ENCODE measurements at places on chromosomes 11 and 22.

- no peak for DNase-seq
These were observed 205.7 kb upstream of the NAV2 start for GRCh38 chr11:19506816-19507486.

- DNase-seq = peak; percentile 68
These were observed 1.7 kb downstream of the ADAMTS15 start for GRCh38 chr11:130449996-130450769.

- DNase-seq = no peak
These were observed 107.1 kb downstream of the GAB2 start for GRCh38 chr11:78310500-78310909.

DNA sequence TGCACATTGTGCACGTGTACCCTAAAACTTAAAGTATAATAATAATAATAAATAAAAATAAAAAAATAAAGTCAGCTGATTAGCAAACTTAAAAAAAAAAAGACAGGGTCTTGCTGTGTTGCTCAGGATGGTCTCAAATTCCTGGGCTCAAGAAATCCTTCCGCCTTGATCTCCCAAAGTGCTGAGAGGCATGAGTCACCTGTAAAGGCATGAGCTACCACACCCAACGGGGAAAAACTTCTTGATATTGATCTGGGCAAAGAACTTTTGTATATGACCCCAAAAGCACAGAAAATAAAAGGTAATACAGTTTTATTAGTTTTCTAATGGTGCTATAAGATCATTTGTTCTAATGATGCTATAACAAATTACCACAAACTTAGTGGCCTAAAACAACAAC, 46.1 kb downstream of the ENTHD1 start:
- no peak for DNase-seq

GRCh38 chr11:57290288-57290687, 34.5 kb downstream of the TNKS1BP1 start:
- DNase-seq = peak; percentile 39

- DNase-seq = no peak
These were observed 59.2 kb downstream of the MYO7A start for GRCh38 chr11:77187111-77187750.

DNA sequence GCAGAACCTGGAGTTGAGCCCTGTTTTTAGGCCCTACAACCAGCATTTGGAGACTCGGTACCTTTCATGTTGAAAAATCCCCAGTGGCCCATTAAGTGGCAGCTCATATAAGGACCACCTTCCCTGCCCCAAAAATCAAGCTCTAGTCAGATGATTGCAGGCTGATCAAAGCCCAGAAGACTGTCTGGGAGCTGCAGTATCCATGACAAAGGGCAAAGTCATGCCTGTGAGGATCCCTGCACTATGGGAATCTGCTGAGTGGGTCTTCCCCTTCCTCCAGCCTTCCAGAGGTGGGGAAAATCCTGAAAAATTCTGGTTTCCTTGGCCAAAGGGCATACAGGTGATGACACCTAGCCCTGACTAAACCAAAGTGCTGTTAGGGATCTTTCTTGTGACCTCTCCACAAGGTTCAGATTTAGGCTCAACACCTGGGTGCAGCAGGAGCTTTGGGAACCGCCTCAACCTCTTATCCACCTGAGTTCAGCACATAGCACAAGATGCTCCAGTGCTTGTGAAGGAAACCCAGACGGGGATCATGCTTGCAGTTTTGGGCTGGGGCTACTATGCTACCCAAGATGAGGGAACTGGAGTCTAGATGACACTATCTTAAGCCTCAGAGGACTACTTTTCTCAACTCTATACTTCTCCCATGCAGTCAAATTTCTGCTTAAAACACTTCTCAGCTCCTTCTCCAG, 1.2 kb upstream of the TRIM3 start:
- peak; percentile 16 for DNase-seq

GRCh38 chr22:43100225-43100624, 10.3 kb upstream of the BIK start:
- DNase-seq = peak; percentile 65

DNA sequence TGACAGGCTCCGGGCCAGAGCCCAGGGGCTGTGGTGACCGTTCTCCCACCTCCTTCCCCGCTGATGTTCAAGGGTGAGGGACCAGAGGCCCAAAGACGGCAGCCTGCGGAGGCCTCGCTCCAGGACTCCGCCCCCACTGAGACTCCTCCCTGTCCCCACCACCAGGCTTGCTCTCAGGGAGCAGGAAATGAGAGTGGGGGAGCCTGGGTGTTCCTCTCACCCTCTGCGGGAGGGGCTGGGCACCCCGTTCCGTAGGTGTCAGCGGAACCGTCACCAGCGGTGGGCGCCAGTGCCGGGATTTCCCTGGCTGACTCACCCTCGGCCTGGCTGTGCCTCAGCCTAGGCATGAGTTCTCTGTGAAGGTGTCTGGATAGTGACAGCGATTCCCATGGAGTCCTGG, 15.7 kb downstream of the DAGLA start:
- peak; percentile 83 for DNase-seq

DNA sequence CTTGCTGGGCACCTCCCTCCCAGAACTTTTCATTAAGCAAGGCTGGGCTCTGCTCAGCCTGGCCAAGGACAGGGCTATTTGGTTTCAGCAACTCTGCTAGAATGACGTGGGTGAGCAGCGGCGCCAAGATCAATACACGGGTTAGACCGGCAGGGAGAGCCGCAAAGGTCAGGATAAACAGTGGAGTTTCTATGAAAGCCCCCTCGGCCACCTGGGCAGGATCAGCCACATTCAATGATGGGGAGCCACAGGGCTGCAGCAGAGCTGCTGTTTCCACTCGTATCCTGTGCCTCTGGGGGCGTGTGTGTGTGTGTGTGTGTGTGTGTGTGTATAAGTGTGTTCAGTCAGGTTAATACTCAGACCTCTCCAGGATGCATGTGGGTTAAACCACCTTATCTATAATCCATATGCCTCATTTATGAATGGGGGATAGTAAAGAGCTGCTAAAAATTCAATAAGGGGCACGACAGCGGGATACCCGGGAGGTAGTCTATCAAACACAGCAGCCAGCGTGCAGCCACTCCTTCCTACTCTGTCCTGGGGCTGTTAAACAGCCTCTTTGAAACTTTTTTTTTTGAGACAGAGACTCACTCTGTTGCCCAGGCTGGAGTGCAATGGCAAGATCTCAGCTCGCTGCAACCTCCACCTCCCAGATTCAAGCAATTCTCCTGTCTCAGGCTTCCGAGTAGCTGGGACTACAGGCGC, 34.8 kb downstream of the MYH9 start:
- DNase-seq = no peak

- DNase-seq = no peak
These were observed 112.7 kb downstream of the SHANK2 start for GRCh38 chr11:71139516-71140205.

DNA sequence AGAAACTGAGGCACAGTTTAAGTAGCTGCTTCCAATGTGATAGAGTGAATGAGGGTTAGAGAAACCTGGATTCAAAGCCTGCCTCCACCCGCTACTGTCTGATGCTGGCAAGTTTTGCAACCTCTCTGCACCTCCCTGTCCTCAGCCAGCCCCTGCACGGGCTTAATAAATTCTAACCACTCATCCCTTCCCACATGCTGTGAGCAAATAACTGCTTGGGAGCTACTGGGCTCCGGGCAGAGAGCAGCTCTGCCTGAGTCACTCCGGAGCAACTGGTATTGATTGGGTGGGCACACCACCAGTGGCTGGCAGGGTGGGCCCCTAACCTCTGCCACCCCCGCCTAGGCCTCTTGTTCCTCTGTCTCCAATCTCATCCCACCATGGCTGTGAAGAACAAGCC, 104.3 kb upstream of the SYT13 start:
- peak; percentile 66 for DNase-seq

Measured in mesenchymal stem cell (in vitro differentiated cells and primary cell).